ENCODE measurements at places on chromosomes 12 and 14.
A peak's percentile ranks its signal among the peaks of the same experiment; 100 is the strongest.

GRCh38 chr14:103121121-103121845 is 2.0 kb upstream of the TNFAIP2 start:
- DNase-seq = no peak

DNA sequence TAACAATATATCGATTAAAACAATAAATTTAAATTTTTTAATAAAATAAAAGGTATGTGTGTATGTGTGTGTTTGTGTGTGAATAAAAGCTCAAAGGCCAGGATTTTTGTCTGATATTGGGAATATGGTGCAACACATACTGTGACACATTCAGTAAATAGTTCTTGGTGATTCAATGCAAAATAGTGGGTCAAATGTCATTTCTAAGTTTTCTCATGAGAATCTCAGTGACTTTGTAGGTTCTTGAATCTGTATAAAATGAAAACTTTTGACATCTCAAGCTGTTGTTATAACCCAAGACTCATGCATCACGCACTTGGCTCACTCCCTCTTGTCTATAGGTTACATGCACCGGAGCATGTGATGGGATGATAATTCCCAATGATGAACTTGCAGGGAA is 16.2 kb upstream of the MED6 start:
- DNase-seq = no peak

DNA sequence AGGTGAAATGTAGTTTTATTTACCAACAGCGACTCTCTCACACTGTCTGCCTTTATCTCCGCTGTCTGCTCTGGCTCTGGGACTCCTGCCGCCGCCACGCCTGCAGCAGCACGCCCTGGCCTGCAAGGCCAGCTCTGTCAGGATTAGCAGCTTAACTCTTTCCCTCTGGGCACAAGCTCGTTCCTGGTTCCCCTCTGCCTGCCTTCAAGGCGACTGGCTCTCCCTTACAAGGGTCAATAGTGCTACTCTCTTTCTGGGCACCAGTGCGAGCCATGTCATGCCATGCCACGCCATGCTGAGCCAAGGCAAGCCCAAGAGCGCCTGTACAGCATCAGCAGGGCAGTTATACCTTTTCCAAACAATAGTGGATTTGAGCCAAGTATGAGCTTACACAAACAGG is 3.6 kb upstream of the CLEC2B start:
- peak; percentile 73 for DNase-seq

- no peak for DNase-seq
These were observed 394.7 kb upstream of the NOVA1 start for GRCh38 chr14:26992403-26993115.

GRCh38 chr12:26647088-26647487 is 185.9 kb downstream of the ITPR2 start:
- DNase-seq = no peak

- no peak for DNase-seq
These were observed 212.0 kb downstream of the PTPRO start for GRCh38 chr12:15534322-15534721.

DNA sequence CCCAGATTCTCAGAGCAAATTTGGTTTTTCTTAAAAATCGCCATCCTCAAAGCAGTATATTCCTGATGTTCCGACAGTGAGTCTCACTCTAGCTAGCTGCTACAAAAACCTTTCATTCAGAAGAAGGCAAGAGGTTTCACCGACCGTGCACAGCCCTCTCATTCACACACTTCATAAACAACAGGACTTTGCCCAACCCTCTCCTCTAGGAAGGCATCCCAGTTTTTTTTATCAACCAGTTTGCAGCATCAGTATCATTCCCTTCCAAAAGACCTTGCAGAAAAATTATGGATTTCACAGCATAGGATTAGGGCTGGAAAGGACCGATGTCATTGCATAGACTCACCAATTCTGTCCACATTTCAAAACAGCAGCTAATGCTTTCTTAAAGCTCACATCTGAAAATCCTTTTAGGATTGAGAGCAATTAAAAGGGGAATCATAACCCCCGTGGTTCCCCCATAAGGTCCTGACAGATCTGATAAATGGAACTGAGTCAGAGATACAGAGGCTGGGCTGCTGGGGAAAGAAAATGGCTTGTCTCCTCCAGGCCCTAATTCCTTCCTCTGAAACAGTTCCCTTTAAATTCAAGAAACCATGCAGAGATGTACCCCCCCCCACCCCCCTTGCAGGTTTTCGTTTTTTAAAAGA is 597 bp downstream of the SVOP start:
- DNase-seq = no peak

- no peak for DNase-seq
These were observed 71.7 kb downstream of the SLC2A13 start for GRCh38 chr12:40034156-40034555.

GRCh38 chr12:108594-108993 is 42.0 kb downstream of the IQSEC3 start:
- no peak for DNase-seq

DNA sequence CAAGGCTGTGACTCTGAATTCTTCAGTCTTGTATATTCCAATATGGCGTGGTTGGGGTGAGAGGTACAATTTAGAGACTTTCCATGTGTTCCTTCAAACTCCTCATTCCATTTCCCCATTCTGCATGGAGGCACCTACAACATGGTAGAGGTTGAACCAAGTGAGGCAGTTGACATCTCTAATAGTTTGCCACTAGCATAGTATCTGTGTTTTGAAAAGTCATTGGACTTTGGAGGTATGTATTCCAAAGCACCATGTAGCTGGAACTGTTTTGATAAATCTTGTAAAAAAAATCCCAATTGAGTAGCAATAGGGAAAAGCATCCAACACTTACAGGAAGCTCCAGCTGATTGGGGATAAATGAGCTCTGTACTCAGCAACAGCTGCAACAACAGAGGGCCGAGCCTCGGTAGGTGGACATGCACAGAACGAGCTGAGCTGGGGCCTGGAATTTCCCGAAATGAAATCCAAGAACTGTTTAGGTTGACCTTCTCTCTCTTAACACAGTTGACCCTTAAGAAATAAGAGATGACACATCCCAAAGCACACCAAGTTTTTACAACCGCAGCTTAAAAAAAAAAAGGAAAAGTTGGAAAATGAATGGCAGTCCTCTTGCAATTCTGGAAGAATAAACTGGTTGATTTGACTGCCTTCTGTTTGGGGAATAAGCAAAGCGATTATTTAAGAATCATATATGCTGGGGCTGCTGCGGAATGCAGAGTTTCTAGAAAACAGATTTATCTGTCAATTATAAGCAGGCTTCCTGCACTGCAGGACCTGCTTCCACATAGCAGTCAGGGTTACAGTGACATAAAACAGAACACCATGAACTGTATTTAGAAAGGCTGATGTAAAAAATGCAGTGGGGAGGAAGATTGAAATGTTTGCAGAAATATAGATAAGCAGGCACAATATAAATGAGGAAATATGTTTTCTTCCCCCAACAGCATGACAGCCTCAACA is 194.6 kb upstream of the KRR1 start:
- no peak for DNase-seq

DNA sequence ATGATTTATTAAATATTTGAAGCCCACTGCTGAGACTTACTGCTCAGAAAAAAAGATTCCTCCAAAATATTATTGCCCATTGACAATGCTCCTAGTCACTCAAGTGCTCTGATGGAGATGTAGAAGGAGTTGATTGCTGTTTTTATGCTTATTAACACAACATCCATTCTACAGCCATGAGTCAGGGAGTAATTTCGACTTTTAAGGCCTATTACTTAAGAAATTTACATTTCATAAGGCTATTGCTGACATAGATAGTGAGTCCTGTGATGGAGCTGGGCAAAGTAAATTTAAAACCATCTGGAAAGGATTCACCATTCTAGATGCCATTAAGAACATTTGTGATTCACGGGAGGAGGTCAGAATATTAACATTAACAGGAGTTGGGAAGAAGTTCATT is 5.2 kb downstream of the KCNJ8 start:
- DNase-seq = no peak

GRCh38 chr12:118327391-118327790 is 45.3 kb downstream of the TAOK3 start:
- no peak for DNase-seq

GRCh38 chr12:50574601-50575348 is 70.0 kb downstream of the DIP2B start:
- DNase-seq = no peak

DNA sequence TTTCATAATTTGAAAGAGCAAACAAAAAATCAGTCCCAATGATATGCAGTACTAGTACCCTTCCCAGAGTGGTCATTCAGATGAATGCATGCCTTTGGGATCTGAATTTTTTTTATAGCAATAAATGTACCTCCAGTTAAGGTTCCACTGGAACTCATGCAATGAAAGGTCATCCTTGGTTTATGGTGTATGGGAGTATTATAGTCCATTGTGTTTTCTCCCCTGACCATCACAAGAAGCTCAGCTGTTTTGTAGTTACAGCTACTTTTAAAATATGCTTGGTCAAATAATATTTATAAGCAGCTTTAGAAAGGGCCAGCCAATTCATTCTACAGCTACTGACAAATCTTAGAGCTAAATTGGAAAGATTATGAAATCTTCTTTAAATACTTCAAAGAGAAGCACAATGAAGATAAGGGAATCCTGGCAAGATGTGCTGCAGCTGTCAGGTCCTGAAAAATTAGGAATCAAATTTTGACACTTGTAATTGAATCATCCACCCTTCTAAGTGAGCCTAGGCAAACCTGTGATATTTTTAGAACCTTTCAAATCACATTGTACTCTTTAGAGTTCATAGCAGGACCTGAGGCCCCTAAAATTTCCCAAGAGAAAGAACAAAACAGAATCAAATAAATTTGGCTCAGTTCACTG is 46.5 kb downstream of the IFT81 start:
- no peak for DNase-seq

- peak; percentile 50 for DNase-seq
These were observed 316.4 kb downstream of the NOVA1 start for GRCh38 chr14:26281280-26281998.

DNA sequence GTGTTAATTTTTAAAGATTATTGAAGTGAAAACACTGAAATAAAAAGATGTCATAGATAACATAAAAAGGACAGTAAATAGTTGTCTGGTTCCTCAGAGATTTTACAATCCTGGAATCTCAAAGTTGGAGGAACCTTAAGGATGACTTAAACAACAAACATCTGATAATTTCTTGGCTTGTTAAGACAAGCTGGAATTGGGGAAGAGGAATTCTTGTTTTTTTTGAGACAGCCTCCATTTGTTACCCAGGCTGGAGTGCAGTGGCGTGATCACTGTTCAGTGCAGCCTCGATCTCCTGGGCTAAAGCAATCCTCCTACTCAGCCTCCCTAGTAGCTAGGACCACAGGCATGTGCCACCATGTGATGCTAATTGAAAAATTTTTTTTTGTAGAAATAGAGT is 2.3 kb downstream of the ZNF410 start:
- DNase-seq = no peak

DNA sequence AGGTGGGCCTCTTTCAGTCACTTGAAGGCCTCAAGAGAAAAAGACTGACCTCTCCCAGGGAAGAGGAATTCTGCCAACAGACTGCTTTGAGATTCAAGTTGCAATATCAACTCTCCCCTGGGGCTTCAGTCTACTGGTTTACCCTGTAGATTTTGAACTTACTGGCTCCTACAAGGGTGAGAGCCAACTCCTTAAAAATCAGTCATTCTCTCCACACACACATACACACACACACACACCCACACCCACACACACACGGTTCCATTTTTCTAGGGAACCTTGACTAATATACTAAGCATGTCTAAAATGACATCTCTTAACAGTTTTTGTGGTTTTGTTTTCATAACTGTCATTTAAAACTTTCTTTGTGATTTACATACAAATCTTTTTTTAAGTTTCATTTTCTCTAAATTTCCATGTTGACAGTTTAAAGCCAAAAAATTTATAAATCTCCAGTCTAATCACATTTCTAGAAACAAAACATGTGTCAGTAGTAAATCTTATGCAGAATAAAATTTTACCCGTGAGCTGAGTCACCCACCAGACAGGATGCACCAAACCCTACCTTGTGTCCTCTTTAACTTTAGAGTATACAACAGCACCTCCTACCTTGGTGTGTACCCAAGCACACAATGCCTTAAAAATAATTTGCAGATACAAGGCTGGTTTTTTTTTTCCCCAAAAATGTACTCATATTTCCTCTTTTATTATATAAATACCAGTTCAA is 394.6 kb downstream of the AEBP2 start:
- no peak for DNase-seq

- no peak for DNase-seq
These were observed 465.3 kb upstream of the TBX3 start for GRCh38 chr12:115149279-115149678.

- no peak for DNase-seq
These were observed 16.0 kb upstream of the RACGAP1 start for GRCh38 chr12:50041062-50041860.

DNA sequence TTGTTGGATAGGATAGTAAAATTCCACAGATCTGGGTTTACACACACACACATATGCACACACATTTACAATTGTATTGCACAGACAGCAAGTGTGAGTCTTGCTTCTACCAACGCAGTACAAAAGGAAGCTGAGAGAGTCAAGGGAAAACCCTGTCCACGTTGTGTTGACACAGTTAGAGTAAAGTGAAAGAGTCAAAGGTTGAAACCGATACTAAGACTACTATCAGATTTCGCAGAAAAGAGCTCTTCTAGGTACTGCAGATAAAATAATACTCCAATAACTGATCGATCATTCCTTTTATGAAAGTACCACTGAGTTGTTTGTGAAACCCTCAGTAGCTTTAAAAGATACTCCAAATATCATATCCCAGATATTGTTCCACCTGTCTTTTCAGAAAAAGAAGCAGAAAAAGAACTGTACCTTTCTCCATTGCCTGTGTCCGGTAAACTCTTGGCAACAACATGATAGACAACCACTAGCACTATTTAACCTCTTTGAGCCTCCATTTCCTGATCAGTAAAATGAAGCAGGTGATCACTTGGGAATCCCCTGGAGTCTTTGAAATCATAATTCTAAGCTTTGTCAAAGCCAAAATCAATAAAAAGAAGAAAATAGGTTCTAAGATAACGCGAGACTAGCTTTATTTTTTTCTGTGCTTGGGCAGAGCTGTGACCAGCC is 224.6 kb upstream of the FOXN3 start:
- no peak for DNase-seq

DNA sequence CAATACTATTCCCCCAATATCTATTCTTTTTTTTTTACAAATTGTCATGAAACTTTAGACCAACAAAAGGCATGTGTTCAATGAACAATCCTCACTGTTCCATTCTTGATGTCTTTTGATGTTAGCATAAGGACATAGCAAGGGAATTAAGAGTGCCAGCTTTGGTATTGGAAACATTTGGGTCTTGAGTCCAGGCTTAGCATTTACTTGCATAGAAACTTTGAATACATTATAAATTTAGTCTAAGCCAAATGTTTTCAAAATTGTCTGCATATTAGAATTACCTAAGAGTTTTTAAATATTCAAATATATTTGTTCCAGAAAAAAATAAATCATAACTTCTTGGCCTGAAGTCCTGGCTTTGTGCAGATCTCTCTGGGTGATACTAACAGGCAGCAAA is 406.5 kb downstream of the LRFN5 start:
- no peak for DNase-seq
